ENCODE measurements at places on chromosomes 16 and 17.

GRCh38 chr16:77579351-77579891, 142.9 kb upstream of the NUDT7 start:
- DNase-seq = no peak

GRCh38 chr16:86942151-86943051, 364.1 kb downstream of the FOXL1 start:
- no peak for DNase-seq

DNA sequence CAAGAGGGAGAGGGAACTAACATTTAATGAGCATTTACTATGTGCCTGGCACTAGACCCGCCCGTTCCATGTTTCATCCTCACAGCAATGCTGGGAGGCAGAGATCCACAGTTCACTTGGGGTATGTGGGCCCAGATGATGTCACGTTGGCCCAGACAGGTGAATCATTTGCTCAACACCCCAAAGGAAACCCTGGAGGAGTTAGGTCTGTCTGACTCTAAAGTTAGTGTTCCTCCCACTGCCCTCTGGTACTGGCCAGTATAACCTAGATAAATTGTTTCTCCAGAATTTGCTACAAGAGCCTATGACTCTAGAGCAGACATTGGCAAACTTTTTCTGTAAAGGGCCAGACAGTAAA, 164.6 kb downstream of the VPS53 start:
- DNase-seq = no peak

DNA sequence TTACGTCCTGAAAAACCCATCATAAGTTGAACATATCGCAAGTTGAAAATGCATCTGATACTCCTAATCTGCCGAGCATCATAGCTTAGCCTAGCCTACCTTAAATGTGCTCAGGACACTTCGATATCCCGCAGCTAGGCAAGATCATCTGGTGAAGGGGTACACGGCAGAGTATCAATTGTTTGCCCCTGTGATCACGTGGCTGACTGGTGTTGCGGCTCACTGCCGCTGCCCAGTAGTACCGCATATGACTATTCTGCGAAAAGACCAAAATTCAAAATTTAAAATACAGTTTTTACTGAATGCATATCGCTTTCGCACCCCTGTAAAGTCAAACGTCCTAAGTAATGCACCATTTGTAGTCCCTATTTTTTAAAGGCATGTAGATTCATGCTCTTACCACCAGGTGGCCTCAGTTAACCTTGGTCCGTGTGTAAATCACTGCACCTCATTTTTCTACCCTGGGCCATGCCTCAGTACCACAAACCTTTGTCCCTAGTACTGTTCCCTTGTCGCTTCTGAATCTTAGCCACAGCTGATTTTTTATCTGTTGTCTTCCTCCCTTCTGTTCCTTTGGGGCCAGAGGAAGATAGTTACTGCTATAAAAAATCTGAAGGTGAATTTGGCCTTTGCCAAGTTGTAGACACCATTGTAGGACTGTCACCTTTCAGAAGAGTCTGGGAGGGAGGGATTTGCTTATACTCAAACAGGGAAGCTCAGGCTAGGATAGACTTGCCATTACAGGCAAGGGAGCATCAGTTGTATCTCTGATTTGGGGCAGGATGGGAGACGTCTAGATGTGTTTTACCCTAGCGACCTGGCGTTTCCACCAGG, 34.4 kb downstream of the WWP2 start:
- peak; percentile 22 for DNase-seq

GRCh38 chr16:83068686-83069085, 441.9 kb downstream of the CDH13 start:
- DNase-seq = no peak

DNA sequence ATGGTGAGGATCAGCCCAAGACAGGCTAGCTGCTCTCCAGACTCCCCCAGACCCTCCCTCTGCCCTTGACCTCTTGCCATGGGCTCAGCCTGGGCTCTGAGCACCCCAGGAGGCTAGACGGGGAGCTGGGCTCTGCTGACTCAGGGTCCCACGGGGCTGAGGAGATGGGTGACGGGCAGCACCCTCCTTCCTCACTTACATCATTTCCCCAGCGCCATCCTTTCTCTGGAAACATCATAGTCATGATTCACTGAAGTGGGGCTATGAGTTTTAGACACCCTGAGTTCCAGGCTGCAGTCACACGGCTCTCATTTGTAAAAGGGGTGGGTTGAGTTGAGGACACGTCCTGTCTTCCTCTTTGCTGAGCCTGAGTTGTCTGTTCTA, 3.0 kb upstream of the ITGAX start:
- no peak for DNase-seq

- DNase-seq = no peak
These were observed 12.1 kb downstream of the USP6 start for GRCh38 chr17:5127910-5128309.

- DNase-seq = no peak
These were observed 37.7 kb upstream of the RHBDL3 start for GRCh38 chr17:32227910-32228309.

DNA sequence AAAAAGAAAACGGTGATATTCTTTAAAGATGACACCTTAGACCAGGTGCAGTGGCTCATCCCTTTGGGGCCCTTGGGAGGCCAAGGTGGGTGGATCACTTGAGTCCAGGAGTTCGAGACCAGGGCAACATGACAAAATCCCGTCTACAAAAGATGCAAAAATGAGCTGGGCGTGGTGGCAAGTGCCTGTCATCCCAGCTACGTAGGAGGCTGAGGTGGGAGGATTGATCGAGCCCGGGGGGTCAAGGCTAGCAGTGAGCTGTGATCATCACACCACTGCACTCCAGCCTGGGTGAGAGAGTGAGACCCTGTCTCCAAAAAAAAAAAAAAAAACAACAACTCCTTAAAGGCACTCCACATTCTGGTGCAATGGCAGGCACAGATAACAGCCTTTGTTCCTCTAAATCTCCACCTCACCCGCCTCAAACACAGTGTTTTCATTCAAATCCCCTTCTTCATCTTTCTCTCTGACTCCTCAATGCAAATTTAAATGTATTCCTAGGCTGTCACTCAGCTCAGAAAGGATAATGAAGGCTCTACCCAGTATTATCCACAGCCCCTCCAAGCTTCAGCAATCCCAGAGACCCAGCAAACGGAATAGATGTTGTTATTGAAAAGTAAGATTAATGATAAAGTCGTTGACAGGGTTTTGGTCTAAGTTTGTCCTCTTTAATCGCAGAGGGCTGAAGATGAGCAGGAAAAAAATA, 56.2 kb upstream of the CACNG5 start:
- DNase-seq = no peak

DNA sequence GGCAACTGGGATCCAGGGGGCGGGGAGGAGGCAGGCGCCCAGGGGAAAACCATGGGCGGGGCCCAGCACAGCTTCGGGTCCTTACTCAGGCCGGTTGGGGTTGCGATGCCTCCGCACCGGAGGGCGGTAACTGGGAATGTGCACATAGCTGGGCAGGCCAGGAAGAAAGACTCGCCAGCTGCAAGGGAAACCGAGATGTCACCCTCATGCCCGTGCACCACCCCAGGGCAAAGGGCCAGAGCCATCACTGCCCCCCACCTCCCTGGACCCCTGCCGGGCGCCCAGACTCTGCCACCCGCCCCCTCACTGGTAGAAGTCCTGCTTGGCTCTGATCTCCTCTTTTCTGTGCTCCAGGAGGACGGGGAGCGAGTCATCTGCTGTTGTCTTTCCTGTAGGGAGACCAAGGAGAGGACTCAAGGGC, 6.7 kb downstream of the ALOX12B start:
- DNase-seq = no peak

GRCh38 chr16:86353948-86354347, 156.4 kb upstream of the FOXF1 start:
- no peak for DNase-seq

DNA sequence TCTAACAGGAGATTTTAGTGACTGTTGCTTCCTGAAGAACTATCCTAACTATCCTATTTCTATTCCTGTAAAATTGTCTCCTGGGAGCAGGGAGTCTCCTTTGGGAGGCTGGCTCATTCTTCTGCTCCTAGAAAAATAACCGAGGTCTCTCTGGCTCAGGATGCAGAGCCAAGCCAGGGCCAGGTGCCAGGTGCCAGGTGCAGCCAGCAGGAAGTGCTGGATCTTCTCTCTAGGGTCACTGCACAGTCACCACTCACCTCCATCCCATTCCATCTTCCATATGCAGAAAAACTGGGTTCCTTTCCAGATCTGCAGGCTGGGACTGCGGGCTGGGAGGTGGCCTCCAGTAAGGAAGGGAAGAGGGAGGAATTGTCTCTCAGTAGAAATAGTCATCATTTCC, 3.8 kb upstream of the TMC7 start:
- no peak for DNase-seq

GRCh38 chr17:76317535-76317934, 9.5 kb upstream of the QRICH2 start:
- no peak for DNase-seq

DNA sequence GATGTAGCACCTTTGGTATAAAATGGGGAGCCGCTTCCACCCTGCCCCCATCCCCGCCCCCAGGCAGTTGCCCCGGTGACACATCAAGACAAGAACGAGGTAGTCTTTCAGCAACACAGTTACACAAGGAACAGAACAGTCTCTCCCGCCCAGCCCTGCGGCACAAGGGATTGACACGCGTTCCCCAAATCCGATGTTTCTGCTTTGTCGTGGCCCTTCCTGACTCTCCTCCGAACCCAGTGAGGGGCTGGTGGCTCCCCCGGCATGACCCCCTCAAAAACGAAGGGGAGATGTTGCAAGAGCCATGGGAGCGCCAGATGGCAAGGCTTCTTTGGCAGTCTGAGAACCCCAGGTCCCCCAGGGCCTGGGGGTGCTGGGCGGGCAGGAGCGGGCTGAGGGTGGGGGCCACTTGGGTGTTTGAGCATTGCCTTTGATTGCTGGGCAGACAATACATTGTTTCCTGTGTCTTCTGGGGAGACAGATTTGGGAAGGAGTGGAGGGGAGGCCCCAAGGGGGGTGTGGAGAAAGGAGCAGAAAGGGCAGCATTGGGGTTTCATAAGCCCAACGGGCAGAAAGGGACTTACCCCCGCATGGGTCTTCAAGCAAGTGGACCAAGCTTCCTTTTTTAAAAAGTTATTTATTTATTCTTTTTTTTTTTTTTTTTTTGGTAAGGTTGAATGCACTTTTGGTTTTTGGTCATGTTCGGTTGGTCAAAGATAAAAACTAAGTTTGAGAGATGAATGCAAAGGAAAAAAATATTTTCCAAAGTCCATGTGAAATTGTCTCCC, 16.6 kb downstream of the COL1A1 start:
- DNase-seq = no peak

GRCh38 chr16:21233521-21234150, at the start of gene ANKS4B:
TSS of gene ANKS4B (plus strand) at chr16:21233699. CDS start at chr16:21233738, 39 bp downstream.
- DNase-seq = no peak

DNA sequence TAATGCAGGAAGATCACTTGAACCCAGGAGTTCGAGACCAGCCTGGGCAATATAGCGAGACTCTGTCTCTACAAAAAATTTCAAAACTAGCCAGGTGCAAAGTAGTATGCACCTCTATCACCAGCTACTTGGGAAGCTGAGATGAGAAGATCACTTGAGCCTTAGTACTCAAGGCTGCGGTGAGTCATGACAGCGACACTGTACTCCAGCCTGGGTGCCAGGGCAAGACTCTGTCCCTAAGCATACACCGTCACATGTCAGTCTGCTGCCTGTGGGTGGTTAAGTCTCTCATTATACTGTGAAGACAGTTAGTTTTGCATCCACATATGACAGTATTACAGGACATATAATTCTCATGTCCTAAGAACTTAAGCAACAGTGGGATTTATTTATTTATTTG, 21.8 kb downstream of the NMRAL1 start:
- no peak for DNase-seq

DNA sequence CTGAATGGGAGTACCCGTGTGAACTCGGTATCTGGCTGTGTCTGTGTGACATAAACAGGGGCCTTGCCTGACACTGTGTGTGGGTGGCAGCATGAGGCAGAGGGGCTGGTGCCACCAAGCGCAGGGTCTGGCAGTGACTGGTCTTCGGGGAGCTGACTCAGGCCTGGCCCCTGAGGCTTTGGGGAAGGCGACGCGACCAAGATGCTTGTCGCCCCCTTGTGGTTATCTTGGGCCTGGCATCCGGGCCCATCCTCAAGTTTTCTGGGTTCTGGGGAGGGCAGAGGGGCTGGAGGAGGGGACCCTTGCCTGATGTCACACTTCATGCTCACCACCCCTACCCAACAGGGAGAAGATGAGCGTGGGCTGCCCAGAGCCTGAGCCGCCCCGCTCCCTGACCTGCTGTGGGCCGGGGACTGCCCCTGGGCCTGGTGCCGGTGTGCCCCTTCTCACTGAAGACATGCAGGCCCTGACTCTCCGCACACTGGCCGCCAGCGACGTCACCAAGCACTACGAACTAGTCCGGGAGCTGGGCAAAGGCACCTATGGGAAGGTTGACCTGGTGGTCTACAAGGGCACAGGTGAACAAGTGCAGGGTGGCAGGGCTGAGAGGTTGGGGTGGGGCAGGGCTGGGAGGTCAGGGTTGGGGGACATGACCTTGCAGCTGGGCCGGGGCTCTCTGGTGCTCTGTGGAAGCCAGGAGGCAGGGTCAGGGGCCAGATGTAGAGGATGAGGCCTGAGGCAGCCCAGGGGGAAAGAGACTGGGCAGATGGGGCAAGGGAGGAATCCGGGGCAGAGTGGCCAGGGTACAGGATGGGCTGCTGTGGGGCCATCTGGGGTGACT, 24.9 kb downstream of the SBK1 start:
- DNase-seq = peak; percentile 76

GRCh38 chr16:68503334-68503733, 35.8 kb upstream of the ZFP90 start:
- DNase-seq = no peak

- no peak for DNase-seq
These were observed 174.6 kb downstream of the TOX3 start for GRCh38 chr16:52372313-52372712.

- no peak for DNase-seq
These were observed 684.0 kb downstream of the CDH11 start for GRCh38 chr16:64437706-64438324.

- no peak for DNase-seq
These were observed 66.1 kb downstream of the BCAS3 start for GRCh38 chr17:60743799-60744198.

DNA sequence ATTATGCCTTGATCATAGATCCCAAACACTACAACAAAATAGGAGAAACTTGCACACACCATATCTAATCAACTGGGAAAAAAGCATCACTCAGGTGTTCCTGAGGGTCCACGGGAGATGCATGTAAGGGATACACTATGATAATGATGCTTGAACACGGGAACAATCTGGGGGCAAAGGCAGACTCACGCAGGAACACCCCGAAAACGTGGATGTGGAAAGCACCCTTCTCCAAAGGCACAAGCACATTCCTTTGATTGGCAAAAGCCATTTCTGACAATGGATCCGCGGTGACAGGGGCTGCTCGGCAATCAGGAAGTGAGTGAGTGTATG, 1.3 kb downstream of the ZNF652 start:
- DNase-seq = no peak

- no peak for DNase-seq
These were observed 127.8 kb downstream of the OR1D5 start for GRCh38 chr17:2935632-2936031.

GRCh38 chr16:24273508-24274182, 17.5 kb downstream of the CACNG3 start:
- no peak for DNase-seq

- no peak for DNase-seq
These were observed 3.3 kb downstream of the ZNF319 start for GRCh38 chr16:57997176-57997527.

- no peak for DNase-seq
These were observed 54.3 kb downstream of the WSB1 start for GRCh38 chr17:27348196-27348595.

Data from GM12892 (cell line).